ENCODE measurements at places on chromosomes 5 and 9.

DNA sequence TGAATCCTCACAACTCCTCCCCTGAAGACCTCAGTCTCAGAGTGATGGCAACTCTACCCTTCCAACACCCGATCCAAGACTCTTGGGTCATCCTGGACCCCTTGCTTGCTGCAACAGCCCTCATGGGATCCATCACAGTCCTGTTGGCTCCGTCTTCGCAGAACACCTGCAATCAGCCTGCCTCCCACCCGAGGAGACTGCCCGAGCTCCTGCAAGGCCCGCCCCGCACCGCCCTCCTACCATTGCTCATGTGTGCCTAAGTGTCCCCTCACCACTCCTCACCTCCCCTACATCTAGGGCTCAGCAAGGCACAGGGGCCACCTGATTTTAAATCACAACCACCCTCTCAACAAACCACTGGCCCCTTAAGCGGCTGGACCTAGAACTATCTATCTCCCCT lies 5.3 kb downstream of the SEMA4D start:
- no peak for DNase-seq

DNA sequence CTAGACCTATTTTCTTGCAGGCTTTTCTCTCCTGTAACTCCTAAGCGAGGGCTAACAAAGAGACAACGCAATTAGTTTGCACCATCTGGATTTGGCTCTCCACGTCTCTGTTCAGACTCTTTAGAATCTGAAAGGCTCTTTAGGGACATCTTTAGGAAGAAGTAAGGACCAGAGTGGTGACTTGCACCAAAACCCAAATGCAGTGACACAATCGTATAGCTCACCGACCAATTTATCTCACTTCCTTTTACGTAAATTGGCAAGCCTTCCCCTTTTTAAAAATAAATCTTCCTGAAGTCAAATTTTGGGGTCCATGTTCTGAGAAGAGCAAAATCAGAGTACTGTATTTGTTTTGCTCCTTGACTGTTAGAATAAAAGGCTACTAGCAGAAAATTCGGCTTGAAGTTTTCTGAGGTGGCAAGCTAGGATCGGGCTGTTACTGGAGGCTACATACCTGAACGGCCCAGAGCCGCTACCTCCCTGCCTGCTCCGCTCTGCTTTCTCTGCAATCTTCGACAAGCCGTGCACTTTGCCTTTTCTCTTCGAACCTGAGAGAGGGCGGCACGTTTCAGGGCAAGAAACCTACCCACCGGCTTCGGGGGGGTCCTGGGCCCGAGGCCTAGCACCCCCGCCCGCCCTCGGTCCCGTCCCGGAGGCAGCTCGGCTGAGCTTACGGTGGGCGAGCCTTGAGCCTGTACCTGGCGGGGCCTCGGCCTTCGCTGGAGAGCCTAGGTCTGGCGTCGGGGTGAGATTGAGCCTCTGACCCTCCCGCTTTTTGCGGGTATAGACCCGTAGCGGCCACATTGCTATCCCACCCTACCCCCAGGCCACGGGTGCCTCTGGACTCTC lies 537 bp downstream of the MEIKIN start:
- DNase-seq, result no peak

- no peak for DNase-seq
These were observed 375.1 kb upstream of the ST8SIA4 start for GRCh38 chr5:101278011-101278687.

- no peak for DNase-seq
These were observed 317.8 kb upstream of the RGMB start for GRCh38 chr5:98455665-98456064.

DNA sequence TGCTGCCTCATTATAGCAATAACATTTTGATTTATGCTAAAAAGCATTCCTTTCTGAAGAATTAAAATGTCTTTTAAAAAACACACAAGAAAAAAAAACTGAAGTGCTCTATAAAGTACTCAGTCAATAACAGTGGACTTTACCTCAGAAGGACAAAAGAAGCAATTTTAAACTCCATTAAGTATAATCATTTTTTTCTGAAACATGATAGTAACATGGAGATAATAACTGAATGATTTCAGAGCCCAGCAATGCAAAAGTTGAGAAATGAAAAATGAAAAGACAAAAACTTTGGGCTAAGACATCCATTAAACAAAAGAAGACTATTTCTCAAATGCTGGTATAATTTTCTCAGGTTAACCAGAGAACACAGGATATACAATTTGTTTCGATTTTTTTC lies 78.7 kb downstream of the RFX3 start:
- DNase-seq, result no peak

- DNase-seq, result no peak
These were observed 127.8 kb upstream of the GLRA1 start for GRCh38 chr5:152052470-152052869.

GRCh38 chr5:132376694-132377641 lies 7.5 kb downstream of the SLC22A5 start:
- no peak for DNase-seq

DNA sequence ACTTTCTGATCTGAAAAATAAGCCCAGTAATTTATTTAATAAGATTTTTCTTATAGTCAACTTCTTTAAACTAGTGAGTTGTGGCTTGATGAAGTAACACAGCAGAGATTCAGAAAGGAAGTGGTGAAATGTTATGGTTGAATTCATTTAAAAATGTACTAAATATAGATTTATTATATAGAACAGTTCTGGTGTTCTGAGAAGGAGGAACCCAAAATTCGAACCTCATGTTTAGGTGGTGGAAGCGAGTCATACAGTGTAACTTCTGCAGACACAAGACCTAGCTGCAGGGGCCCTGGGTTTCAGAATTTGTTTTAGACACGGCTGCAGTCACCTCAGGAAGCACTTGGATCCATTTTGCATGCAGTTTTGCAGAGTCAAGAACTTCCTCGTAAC lies 188.2 kb downstream of the TRIO start:
- no peak for DNase-seq

DNA sequence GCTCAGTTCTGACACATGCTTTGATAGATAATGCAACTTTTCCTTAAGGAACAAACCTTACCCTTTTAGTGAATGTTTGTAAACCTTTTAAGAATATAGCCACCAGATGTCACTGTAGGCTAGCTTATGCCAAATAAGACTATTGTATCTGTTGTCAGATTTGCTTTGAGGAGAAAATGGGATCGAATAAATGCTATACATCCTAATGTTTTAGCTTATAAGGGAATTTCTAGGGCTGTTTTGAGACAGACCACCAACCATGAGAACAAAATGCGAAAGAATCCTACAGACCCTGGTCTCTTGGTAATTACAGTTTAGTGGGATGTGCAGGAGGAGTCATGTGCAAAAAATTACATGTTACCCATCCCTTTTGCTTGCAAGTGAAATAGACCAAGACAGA lies 127.6 kb upstream of the NMUR2 start:
- no peak for DNase-seq

- DNase-seq, result no peak
These were observed 225.2 kb downstream of the GNA14 start for GRCh38 chr9:77422969-77423368.

DNA sequence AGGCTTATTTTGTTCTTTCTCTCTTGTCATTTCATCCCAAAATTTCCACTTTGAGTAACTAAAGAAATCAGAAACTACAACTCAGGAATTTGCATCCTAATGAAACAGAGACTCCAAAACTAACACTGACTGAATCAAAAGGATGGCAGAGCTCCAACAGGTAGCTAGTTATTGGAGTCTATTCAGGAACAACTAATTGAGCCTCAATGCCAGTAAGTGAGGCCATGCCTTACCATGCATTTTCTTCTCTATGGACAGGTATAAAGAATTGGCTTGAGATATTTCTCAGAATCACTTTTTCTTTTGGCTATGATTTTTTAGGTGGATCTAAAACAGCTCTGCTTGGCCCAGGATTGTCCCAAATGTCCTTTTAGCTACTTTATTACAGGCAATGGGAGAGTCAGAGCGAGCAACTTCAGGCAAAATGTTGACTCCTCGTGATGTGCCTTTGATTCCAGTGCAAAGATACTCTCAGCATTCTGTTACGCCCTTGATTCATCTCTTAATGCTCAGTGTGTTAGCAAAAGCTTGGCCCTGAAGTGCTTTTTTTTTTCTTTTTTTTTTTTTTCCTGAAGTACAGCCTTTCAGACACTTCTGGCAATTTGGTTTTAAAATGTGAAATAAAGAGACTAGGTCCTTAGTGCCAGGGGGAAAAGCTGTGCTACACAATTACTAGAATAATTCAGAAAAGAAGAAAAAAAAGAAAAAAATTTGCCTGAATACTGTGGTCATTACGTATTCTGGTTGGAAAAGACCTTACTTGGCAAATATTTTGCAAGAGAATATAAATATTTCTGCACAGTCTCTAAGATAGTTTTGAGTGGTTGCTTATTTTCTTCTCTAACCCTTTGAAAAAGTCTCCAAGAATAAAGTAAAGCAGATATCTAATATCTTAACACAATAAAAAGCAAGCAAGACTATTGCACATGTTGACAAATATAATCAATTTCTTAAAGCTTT lies 423.7 kb downstream of the ANXA1 start:
- DNase-seq, result no peak
